Stimulated activated naive CD4-positive, alpha-beta T cell treated with Interleukin-2 at 50 U/mL for 16 hours (primary cell): ENCODE measurements at places on chromosomes 5 and 9.

GRCh38 chr9:136239983-136240330, 5.7 kb downstream of the QSOX2 start:
- DNase-seq: no peak

DNA sequence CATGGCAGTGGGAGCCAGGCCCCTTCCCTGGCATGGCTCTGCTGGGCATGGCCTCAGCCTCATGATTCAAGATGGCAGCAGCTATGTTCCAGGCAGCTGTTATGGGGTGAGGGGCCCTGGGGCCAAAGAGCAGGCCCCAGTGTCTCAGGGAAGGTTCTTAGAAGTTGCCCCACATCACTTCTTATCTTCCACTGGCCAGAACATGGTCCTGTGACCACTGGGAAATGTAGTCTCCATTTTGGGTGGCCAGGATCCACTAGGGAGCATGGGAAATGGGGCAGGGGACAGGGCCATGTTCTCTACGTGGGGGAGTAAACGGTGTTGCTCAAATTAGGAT, 18.3 kb downstream of the SUSD3 start:
- DNase-seq: no peak

DNA sequence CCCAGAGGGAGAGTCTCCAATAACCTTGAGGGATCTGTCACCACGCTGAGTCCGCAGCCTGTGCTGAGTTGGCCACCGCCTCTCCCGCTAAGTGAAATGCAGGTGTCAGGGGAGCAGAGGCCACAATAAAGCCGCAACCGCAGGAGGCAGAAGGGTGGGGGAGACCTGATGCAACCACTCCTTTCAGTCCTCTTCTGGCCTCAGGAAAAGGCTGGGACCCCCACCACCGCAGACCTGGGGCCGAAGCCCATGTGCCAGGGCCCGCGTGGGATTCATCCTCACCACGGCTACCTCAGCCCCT, 576 bp downstream of the MAP1B start:
- no peak for DNase-seq

DNA sequence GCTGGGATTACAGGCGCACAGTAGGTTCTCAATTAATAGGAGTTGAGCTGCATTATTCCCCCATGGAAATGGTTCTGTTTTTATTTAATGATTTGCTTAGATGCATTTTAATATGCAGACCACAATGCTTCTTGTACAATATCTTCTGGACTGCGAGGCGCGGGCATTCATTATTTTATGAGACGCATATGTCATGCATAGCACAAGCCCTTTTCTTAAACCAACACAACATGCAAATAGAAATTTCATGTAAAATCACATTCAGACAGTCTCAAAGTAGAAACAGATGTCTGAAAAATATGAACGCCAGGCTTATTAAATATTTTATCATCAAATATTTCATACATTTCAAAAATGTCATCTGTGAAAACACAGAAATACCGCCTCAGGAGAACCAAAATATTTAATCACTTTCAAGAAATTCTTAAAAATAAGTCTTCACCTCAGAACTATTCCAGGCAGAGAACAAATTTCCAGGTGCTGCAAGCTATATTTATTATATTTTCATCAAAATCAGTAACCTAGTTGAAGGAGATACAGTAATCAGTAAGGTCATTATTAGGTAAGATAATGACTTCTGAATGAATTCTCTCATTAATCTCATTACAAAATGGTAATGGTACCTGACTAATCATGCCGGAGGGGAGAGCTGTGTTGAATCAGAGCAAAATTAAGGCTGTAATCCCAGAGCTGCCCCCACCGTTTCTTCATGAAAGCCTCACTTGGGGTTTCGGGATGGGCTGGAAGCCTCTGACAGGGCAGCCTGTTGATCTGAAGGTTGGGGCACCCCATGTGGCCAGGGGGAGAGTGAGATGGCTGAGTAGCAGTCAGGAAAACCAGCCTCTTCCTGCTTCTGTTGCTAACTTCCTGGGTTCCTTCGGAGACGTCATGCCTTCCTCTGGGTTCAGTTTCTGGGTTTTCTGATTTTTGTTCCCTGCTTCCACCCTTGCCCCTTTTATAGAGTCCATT, 133.9 kb upstream of the ZNF618 start:
- no peak for DNase-seq

- DNase-seq: no peak
Measured at GRCh38 chr9:131288217-131288616, 1.3 kb upstream of the PLPP7 start.

DNA sequence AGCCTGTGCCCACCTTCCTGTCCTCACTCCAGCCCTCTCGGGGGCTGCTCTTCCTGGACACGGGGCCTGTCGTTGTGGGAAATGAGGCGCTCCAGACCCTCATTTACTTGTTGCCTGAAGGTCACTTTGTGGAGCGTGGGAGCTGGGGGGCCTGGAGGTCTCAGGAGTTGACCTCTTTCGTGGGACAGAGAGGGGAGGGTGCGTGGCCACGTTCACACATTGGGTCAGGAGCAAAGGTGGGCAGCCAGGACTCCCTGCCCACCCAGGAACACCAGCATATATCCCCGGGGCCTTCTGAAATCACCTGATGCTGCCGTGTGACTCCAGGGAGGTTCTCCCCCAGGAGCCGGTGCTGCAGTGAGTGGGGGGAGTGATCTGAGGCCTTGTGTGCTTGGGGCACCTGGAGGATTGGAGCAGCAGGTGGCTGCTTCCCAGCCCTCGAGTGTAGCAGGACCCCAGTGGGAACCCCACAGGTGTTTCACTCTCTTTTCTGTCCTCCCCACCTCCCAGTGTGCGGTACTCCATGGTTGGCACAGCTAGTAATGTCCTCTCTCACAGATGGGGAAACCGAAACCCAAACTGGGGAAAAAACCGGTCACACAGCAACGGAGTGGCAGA, 20.3 kb downstream of the NCS1 start:
- DNase-seq: no peak

GRCh38 chr5:119405419-119405818, 46.9 kb upstream of the HSD17B4 start:
- no peak for DNase-seq

DNA sequence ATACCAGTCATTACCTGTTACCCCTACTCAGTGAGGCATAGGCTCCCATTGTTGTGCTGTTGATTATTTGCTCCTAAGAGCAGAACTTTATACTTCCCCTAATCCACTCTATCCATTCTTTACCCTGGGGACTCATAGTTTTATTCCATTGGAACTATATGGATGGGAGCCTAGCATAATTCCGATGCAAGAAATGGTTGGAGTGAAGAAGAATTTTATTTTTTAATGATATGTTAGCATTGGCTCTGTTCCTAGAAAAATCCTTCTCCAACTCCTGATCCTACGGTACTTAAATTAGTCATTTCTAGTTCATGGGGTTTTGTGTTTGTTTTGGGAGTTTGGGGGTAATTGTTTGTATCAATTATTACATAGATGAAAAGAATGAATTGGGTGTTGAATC, 191.5 kb downstream of the GOLPH3 start:
- no peak for DNase-seq

DNA sequence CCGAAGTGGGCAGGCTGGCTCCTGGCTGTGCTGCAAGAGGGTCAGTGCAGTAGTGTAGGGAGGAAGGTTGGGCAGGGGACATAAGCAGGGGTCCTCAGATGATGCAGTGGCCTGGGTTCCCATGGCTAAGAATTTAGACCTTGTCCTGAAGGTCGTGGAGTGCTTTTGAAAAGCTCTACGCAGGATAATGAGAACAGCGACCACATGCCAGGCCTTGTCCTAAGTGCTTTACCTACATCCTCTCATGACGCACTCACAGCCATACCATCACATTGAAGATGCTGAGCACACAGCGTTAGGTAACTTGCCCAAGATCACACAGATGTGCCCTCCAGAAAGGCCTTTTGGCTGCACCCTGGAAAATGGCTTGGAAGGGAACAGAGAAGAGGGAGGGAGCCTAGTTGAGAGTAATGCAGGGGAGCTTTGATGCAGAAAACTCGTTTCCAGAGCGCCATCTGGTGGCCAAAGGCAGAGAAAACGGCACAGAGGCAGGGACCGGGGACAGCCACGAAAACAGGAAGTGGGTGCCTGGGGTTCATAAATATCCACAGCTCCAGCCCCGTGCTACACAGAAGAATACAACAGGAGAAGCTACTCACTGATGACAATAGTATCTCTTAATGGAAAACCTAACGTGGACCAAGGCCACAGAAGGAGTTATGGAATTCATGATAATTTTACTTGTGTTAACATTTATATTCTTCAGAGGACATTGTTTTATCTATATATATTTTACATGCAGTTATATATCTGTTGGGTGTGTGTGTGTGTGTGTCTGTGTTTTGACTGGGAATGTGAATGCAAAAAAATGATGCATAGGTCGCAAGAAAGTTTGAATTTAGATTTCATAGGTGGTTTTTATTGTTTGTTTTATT, 2.7 kb upstream of the PCDH12 start:
- DNase-seq: peak; percentile 85

DNA sequence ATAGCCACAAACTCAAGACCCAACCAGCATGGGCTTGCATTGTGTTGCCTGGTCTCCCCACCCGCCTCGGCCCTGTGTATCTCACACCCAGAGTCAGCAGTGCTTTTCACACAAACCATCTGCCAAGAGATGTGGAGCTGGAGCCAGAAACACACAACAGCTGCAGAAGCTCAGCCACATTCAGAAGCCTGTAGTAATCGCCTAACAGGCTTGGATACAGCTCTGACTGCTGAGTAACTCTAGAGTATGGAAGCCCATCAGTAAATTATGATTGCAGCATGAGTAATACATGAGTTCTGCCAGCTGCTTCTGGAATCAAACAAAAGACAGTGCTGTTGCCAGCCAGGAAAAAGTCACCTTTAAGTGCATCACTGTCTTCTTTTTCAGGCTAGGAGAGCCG, 16.0 kb downstream of the TEK start:
- DNase-seq: no peak

DNA sequence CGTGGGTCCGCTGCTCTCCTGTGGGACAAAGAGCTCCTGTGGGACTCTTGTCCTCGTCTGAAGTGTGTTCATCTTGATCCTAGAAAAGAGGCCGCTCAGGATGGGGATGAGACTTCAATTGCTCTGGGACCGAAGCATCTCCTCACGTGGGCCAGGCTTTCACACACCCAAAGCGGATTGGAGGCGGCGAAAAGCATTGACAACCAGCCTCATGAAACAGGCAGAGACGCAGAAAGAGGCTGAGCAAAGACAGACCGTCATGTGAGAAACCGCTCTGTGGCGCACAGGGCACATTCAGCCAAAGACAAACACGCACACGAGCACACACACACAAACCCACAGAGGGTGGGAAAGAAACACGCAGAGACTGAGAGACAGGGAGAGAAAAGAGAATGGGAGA, 479.5 kb downstream of the SPATA31A7 start:
- DNase-seq: no peak

DNA sequence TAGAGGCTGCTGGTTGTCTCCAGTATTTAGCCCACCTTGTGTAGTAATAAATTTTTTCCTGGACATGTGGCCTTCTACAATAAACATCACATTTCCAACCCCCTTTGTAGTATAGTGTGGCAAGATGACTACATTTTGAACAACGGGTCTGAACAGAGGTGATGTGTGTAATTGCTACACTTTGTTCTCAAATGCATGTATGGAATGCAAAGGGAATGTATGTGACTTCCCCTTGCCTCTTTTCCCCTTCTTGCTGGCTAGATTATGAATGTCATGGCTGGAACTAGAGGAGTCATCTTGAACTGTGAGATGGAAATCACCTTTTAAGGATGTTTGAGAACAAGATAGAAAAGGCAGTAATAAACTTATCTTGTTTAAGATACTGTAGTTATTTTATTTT, 54.5 kb downstream of the PRR16 start:
- DNase-seq: no peak

DNA sequence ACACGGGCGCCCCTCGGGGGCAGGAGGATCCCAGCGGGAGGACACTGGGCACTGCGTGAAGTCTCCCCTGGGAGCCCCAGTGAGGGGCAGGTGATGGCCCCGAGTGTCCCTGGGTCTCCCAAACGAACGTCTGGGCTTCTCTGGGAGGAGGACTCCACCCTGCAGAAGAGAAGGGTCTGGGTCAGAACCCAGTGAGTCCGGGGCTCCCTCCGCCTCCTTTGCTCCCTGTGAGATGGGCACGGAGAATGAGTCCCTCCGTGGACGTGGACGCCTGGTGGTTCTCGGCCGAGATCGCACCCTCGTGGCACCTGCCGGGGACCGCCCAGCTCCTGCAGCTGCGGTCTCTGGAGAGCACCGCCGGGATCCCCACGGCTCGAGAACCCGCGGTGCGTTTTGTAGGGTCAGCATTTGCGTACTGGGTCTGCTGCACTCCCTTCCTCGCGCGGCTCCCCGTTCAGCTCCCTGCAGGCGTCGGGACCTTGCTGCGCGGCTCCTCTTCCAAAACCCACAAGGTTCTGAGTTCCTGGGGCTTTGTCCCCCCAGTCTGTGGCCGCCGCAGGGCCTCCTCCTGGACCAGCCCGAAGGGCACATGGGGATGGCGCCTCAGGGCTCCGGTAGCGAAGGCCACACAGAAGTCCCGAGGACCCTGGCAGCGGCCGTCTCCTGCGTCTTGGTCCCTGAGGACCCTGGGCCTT, 10.2 kb upstream of the CEP72 start:
- no peak for DNase-seq
